ENCODE measurements at places on chromosomes 5 and 9.

- DNase-seq: no peak
These were observed 214.4 kb downstream of the ARL15 start for GRCh38 chr5:54095969-54096368.

- DNase-seq: no peak
These were observed 102.1 kb downstream of the C5orf15 start for GRCh38 chr5:133866160-133866902.

DNA sequence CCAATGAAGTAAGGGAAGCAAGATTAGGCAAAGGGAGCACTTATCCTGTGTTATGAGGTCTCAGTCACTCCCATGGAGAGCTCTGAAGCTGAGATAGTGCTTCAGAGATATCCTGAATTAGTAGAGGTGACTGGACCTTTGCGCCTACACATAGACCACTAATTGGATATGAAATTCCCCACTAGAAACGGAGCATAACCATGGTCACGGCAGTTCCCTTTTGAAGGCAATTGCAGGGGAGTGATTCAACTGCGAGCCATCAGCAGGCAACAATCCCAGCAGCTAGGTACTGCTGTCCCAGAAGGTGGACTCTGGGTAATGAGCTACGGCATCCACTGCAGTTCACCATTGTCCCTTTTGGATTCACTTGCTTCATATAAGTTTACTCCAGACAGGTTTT, 267.7 kb upstream of the RASA1 start:
- no peak for DNase-seq

- no peak for DNase-seq
These were observed 74.2 kb upstream of the SUSD1 start for GRCh38 chr9:112249277-112249676.

GRCh38 chr9:4558371-4558998, 68.2 kb downstream of the SLC1A1 start:
- no peak for DNase-seq
